BE2C (cell line): ENCODE measurements at places on chromosomes 13 and 19.

- no peak for DNase-seq
Measured at GRCh38 chr13:51419001-51419636, 33.7 kb downstream of the INTS6 start.

DNA sequence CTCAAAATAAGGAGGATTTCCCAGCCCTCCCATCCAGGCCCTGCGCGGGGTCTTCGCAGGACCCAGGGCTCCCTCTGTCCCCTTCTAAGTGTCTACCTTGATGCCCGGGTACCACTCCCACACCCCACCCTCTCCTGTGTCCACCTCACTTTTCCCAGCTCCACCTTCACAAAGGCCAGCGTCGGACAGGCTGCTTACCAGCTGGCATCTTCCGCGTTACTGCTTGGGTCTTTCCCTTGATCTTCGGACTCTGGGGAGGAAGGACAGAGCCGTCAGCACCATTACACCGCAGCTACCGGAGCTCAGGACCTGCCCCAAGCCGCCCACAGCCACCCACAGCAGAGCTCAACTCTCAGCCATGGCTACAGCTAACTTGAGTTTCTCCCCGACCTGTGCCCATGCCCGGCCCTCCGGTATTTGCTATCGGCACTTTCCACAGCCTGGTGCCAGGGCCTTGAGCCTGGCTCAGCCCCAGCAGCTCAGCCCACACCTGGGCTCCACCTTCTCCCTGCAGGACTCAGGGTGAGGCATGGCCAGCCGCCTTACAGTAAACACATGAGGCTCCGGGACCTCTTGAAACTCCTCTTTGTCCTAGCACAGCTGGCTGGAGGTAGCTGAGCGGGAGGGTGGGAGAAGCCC lies 3.8 kb downstream of the C13orf46 start:
- no peak for DNase-seq

- peak; percentile 88 for DNase-seq
Measured at GRCh38 chr19:1592024-1592754, 476 bp downstream of the MBD3 start.

DNA sequence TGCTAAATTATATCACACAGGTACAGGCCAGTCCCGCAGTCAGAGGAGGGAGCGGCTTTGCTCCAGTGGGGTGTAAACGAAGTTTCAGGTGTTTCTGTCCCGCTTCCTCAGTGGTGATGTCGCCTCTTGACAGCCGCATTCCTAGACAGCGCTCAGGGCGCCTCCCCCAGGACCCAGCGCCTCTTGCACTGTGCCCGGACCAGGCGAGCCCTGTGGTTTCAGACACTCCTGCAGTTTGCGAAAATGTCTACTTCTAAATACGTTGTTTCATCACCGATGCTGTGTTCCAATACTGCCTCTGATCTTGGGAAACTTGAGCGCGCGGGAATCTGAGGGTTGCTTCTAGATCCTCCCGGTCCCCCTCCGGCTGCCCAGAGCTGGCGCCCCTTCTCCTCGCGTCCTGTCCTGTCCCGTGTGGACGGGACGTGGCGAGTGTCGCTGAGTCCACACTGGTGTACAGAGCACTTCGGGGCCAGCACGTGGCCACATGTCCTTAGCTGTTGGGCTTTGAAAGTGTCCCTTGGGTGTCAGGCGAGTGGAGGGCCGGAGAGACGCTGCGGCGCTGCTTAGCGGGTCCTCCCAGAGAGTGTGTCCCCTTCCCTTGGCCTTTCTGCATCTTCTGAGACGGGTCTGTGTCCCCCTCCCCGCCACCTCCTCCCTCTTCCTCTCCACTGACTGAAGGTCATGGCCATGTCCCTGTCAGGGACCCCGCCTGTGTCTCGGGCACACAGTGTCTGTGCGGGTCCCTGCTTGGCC lies 14.6 kb upstream of the RPS15 start:
- no peak for DNase-seq

DNA sequence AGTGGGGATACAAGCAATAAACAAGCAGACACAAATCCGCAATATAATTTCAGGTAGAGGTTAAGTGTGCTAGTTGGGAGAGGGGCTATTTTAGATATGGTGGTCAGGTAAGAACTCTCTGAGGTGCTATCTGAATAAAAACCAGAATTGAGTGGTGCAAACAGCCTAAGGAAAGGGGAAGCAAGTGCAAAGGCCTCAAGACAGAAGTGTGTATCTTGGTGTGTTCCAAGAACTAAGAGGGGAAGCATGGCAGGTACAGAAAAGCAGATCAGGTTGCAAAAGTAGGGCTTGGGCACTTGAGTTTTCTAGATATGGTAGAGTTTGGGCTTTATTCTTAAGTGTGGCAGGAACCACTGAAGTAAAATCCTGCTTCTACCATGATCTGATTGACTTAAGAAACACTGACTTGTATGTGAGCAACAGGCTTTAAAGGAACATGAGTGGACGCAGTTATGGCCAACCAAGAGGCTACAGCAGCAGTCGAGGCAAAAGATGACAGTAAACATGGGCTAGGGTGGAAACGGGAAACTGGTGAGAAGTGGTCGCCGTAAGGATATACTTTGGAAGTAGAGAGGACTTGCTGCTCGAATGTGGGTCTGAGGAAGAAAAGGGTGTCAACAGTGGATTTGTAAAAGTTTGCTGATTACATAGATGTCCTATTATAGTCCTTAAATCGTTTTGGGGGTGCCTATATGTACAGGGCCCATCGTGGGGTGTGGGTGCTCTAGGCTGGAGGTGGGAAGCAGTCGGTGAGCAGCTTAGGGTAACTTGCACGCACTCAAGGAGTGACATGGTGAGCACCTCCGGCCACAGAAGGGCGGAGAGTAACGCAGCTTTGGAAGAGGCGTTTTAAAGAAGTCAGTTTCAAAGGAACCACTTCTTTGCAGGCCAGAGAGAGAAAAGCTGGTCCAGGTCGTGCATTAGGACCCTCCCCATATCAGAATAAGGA lies 677 bp downstream of the TGDS start:
- DNase-seq: peak; percentile 11

- no peak for DNase-seq
Measured at GRCh38 chr19:46239193-46240024, 9.9 kb downstream of the IGFL1 start.

GRCh38 chr13:112984954-112985802 lies 16.2 kb downstream of the MCF2L start:
- no peak for DNase-seq

DNA sequence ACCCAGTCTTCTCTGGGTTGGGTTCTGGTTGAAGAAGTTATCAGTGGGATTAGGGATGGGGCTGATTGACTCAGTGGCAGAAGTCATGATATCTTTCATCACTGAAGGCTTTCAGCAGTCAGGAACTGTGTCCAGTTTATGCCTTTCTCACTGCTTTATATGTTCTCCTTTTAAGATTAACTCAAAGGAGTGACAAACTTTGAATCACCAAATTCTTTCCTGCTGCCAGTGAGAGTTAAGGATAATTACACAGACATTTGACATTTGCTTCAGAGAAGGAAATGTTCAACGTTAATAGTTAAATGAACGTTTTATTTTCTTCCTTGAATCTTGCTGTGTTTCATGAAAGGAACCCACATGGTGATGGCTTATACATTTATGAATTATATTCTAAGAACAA lies 41.0 kb upstream of the CNMD start:
- no peak for DNase-seq

- peak; percentile 63 for DNase-seq
Measured at GRCh38 chr19:33273881-33274662, 28.3 kb downstream of the CEBPA start.

DNA sequence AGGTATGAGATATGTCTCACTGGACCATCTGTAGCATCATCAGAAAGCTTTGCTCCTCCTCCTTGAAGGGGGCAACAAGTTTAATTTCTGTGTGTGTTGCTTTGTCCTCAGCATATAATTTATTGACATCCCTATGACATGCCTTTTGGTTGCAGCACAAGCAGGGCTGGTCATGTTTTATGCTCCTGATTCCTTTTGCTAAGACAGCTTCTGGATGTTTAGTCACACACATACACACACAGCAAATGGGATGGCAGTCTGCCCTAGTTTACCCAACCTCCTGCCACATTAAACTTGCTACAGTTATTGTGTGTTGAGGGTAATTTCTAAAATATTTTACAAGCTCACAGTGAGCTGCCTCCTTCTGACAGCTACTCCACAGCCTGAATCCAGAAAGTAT lies 217.9 kb upstream of the RXFP2 start:
- DNase-seq: no peak

- DNase-seq: no peak
Measured at GRCh38 chr13:59270327-59270726, 893.4 kb downstream of the DIAPH3 start.

GRCh38 chr19:41327076-41327575 lies 17.2 kb downstream of the CCDC97 start:
- no peak for DNase-seq

GRCh38 chr19:55047951-55048350 lies 9.9 kb upstream of the GP6 start:
- DNase-seq: no peak

- no peak for DNase-seq
Measured at GRCh38 chr13:76878043-76878442, 8.2 kb downstream of the KCTD12 start.

DNA sequence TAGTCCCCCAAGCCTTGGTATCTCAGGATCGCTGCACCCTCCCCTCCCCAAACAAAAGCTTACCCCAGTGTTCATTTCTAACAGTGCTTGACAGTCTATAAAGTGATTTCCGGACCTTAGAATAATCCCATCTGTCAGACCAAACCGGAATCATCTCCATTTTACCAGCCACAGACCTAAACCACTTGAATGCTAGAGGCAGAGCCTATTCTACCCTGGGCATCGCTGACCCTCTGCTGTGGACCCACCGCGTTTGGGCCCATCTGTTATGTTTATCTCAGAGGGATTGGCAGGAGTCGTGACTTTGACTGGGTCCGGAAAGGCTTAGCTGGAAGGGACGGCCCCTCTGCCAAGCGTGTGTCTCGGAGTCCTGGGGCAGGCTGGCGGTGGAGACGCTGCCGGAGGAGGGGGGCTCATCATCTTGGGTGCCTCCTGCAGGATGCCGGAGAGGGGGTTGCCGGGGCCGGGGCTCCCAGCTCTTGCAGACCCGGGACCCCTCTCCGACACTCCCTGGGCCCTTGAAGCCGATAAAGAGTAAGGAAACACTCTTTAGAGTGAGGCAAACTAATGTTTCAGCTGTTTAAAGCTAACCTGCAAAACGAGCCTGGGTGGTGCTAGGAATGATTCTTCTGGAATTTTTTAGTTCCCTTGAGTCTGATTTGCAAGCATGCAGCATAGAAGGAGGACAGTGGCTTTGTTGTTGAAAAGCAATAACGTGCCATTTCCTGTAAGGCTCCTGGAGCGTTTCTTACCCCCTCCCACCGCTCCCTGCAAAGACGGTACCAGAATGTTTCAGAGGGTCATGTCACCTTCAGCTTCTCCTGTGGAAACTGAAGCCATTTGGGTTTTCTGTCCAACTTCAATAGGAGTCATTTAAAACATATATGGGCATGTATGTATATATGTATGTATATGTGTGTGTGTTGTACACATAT lies 1.3 kb downstream of the SLC25A42 start:
- no peak for DNase-seq
